ENCODE measurements at places on chromosomes 1 and 21.
A peak's percentile ranks its signal among the peaks of the same experiment; 100 is the strongest.

DNA sequence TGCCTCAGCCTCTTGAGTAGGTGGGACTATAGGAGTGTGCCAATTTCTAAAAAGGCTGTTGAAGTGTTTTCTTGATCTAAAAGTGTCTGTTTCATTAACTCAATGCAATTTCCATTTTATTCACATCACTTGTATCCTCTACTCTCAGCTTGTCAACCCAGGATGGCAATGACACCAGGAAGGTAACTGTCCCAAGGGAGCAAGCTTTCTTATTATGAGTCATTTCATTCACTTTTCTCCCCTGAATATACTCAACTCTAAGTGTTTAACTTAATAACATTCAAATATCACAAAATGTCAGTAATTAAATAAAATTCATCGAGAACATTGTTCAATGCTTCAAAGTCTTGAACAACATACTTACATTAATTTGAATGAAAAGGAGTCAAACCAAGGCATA, 22.9 kb upstream of the GFI1 start:
- DNase-seq, result no peak

DNA sequence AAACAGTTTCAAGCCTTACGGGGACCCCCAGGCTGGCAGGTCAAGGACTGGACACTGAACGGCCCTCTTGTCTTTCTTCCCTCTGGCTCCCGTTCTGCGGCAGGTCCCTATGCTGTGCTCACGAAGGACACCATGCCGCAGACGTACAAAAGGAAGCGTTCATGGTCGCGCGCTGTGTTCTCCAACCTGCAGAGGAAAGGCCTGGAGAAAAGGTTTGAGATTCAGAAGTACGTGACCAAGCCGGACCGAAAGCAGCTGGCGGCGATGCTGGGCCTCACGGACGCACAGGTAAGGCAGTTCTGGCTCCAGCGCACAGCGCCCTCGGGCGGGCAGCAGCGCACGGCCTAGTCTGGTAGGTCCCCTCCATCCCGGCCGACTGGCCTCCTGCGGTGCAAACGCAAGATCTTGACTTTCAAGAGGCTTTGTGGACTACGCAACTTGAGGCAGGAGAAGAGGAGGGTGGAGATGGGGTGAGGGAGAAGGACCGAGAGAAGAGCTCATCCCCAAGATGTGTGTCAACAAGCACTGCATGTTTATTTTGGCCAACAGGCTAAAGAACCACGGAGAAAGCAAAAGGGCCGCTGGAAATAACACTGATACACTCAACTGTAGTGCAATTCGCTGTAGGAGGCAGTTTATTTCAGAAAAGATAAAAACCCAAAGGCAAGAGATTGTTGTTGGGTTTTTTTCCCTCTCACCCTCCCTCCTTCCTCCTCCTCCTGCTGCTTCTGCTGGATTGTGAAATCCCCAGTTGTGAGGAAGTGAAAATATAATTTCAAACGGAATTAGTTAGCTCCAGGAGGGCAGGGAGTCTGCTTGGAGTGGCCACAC, 3.0 kb downstream of the HLX start:
- DNase-seq, result no peak

DNA sequence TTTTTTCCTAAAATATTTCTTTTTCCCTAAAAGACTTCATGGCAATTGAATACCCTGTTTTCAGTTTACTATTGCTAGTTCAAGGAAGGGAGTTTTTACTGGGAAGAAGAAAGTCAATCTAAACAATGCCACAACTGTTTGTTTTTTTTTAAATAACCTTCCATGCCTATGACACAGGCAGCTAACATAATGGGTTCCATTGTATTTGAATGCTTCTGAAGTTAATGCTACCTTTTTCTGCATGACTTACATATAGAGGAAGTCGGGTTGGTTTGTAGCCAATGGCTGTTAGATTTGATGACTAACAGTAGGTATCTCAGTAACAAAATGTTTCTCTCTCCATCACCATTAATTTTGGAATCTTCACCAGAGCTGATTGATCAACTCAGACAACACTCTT, 134.0 kb downstream of the KIF26B start:
- DNase-seq, result no peak

DNA sequence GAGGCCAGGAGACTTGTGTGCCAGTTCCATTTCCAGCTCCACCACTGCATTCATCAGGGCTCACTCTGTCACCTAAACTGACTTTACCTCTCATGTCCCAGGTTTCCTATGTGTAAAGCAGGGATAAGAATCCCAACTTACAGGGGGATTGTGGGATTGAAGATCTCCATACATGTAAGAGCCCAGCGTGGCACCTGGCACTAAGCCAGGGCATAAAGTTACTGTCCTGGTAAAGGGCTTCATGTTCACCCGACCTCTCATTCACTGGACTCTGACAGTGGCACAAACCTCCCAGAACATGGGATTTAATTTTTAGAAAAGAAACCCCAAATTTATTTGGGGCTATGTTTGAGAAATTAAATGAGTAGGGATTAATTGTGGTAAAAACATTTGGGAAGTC, 8.9 kb upstream of the IGFN1 start:
- no peak for DNase-seq

GRCh38 chr1:9250411-9251381, 16.1 kb downstream of the H6PD start:
- DNase-seq, result no peak

- no peak for DNase-seq
Observed at GRCh38 chr21:45572783-45573451, 30.7 kb upstream of the SLC19A1 start.

DNA sequence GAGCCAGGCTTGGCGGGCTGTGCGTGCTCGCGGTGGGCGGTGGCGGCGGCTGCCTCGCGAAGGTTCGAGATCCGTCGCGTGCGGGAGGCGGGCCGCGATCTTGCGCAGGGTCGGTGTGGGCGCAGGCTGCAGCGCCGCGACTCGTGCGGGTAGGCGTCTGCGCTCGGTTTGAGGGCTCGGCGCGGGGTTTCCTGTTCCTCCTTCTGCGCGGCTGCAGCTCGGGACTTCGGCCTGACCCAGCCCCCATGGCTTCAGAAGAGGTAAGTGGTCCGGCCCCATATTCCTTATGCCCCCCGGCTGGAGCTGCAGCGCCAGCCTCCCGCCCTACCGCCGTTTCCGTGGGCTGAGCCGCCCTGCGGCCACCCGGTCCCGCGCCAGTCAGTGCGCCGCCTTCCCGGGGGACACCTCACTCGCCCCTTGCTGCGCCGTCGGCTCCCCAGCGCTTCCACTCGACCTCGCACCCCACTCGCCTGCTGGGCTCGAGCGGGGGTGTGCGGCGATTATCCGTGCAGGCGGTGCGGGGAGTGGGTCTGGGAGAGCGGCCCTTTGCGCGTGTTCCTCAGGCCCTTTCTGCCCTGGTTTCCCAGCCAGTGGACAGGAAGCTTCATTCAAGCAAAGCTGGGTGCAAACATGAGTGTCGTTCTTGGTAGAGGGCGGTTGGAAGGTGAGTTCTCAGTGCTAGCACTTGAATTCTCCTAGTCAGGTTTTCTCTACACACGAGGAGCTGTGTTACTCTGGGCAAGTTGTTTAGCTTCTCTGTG, at the start of gene CACYBP:
CACYBP (plus strand) TSS at position 12 of the 761 bp plus-strand sequence; CDS start at position 246, 234 bp downstream.
- DNase-seq, result peak; percentile 12

DNA sequence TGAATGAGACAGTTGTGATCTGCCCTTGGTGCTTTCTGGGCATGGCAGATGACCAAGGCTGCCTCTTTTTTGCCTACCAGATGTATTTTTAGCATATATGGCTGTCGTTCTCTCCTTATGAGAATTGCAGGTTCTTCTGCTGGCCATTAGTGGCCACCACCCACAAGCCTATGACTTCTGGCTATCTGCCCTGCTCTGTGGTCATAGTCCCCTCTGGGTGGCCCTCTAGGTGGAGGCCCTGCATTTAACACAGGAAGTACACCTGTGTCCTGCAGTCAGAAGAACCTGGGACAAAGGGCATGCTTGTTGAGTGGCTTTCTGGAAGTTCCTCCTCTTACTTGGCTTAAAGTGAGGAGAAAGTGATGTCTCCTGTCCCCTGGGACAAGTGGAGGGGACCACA, 6.5 kb downstream of the FCAMR start:
- DNase-seq, result no peak

GRCh38 chr1:94606471-94606870, 64.9 kb upstream of the F3 start:
- no peak for DNase-seq

- DNase-seq, result no peak
Observed at GRCh38 chr1:210340311-210340710, 11.6 kb downstream of the HHAT start.

DNA sequence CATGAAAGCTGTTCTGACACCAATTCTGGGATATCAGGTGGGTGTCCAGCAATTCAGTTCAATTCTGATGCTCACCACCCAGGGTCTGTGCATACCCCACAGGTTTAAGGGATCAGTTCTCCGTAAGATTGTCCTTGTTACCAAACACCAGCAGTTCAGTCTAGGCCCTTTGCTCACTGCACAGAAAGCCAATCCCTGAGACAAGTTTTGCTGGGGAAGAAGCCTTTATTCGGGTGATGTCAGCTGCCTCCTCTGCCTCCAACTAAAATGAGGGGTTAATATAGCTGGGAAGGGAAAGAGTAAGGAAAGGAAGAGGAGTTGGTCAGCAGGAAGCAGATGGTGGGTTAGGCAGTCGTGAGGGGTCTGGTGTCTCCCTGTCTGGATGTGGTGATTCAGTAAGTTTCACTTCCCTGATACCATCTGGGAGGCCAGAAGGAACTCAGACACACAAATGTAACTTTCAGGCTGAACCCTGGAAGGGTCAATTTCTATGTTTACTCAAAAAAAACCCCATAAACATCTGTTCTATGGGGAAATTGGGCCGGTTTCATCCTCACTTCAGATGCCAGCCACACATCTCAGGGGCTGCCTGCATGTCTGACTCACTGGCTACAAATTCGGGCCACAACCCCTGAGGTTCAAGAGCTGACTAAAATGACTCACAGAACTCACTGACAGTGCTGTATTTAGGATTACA, 83.3 kb upstream of the PGBD5 start:
- no peak for DNase-seq

GRCh38 chr1:82644186-82644915, 843.6 kb downstream of the ADGRL2 start:
- no peak for DNase-seq

DNA sequence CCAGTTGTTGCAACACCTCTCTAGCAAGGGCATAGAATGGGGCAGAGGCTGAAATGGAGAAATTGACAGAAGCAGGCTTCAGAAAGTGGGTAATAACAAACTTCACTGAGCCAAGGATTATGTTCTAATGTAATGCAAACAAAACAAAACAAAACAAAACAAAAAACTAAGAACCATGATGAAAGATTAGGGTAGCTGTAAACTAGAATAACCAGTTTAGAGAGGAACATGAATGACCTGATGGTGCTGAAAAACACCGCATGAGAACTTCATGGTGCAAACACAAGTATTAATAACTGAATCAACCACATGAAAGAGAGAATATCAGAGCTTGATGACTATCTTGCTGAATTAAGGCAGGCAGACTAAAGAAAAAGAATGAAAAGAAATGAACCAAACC, 1707.7 kb downstream of the BRINP3 start:
- DNase-seq, result no peak

Measured in stimulated activated CD4-positive, alpha-beta T cell treated with anti-CD3 and anti-CD28 coated beads, Interleukin-12 subunit alpha, Interleukin-12 subunit beta, amount 100 ng/mL, for 48 hours (primary cell).